ENCODE measurements at places on chromosomes 1 and 21. TPM values are rescaled to one million over a fixed set of nuclear protein-coding genes. Genes with fewer than 3 reads are reported as not detected.

DNA sequence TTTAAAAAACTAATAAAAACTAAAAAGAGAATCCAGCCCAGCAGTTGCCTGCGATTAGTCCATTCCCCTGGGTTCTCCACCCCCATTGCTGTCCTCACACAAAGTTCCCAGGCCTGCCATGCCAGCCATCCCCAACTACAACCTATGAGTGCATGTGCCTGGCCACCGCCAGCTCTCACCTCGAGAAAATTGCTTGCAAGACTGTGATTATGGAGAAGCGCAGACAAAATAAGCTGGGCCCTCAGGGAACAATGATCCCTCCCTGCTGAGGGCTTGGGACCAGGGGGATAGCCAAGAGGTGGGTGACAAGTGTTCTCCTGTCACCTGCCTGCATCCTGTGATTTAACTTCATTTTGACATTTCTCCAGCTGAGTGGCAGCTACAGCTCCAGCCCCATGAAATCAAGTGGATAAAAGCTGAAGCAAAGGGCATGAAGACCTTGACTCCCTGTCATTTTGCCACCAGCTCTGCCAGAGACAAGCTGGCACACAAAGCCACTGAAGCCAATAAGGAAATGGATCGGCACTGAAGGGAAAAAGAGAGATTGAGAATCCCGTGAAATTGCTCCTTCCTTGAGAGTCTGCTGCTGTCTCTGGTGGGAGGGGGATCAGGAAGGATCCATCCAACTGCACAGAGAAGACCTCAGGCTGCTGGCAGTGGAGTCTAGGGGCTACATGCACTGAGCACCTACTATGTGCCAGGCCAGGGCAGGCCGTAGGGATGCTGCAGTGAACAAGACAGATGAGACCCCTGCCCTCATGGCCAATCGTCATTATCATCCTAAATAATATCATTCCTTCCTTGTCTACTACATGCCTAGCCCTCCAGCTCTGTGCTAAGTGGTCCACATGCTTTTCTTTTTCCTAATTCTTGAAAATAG, 40.7 kb downstream of the MATN1 start:
- DNase-seq = no peak

GRCh38 chr1:159835356-159835755, 8.7 kb downstream of the SLAMF8 start:
- no peak for DNase-seq

- no peak for DNase-seq
Observed at GRCh38 chr1:245480393-245481120, 325.8 kb downstream of the KIF26B start.

DNA sequence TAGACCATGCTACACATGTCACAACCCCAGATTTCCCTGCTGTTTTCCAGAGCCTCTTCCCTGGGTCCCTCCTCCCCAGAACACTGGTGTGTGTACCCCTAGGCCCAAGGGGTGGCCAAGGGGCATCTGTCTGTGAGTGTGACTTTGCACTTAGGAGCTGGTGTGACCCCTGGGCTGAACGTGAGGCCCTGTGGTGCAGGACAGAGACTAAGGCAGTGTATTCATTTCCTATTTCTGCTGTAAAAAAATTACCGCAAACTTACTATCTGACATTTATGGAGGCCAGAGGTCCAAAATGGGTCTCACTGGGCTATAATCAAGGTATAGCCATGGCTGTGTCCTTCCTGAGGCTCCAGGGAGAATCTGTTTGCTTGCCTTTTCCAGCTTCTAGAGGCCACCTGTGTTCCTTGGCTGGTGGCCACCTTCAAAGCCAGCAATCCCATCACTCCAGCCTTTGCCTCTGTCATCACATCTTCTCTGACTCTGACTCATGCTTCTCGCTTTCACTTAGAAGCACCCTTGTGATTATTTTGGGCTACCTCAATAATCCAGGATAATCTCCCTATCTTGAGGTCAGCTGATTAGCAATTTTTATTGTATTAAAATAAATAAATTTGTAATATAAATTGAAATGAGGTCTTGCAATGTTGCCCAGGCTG, 24.0 kb upstream of the ELOA start:
- no peak for DNase-seq

GRCh38 chr1:186648613-186649012, 31.6 kb downstream of the PTGS2 start:
- DNase-seq = no peak

DNA sequence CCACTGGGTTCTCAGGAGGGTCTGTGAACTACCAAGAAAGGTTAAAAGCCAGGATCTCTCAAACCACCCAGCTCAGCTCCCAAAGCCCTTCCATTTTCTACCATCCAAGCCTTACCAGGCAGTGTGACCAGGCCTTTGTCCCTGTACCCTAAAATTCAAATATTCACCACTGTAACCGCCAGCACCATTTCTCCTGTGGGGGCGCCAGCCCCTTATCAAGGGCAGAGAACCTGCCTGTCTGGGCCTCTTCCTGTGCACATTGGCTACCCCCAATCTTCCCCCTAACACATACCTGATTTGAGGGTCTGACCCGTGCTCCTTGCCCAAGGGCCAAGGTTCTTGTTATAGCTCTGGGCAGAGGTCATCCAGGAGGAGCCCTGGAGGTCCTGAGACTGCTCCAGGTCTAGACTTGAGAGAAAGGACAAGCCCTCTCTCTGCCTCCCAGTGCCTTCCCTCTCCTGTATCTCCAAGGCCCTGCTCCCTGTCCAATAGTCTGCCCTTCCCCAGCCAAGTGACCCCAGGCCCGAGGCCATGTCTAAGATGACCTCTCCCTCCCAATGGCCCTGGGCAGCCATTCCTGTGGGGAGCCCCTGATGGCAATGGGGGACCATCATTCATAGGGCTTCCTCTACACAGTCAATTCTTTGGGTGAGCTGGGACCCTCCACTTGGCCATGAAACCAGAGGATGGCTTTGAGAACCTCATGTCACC, 78.5 kb downstream of the FHAD1 start:
- no peak for DNase-seq

GRCh38 chr1:105419030-105419429, 1637.4 kb upstream of the PRMT6 start:
- no peak for DNase-seq

The FAM167B gene
- 0.27 TPM for polyA plus RNA-seq

- peak; percentile 60 for DNase-seq
Observed at GRCh38 chr1:39214998-39215873, 10.7 kb downstream of the MACF1 start.

The KLF17 gene
- not detected for polyA plus RNA-seq

The ERICH3 gene
- polyA plus RNA-seq = not detected

The RNU1-3 gene
- polyA plus RNA-seq = not detected

DNA sequence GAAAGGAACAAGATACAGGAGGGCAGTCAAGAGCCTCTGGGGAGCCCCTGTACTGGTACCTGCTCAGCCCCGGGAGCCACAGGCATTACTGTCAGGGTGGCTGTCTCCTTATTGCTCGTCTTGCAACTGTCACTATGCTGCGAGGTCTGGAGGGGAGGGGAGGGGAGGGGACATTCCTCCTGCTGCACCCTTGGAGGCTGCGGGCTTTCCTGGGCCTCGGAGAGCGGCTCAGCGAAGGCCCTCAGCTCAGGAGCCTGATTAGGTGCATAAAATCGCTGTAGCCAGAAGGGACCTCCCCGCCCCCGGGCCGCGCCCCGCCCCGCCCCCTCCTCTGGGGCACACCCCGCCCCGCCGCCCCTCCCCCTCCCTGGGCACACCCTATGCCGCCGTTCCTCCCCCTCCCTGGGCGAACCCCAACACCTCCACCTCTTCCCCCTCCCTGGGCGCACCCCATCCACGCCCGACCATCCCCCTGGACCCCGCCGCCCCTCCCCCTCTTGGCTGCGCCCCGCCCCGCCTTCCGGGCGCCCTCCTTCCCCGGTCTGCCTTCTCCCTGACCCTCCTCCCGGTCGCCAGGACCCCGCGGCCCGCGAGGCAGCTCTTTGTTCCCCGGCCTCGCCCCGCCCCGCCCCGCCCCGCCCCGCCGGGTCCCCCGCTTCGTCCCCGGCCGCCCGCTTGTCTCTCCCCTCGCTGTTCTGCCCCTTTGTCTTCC, 35.5 kb downstream of the CACHD1 start:
- no peak for DNase-seq

DNA sequence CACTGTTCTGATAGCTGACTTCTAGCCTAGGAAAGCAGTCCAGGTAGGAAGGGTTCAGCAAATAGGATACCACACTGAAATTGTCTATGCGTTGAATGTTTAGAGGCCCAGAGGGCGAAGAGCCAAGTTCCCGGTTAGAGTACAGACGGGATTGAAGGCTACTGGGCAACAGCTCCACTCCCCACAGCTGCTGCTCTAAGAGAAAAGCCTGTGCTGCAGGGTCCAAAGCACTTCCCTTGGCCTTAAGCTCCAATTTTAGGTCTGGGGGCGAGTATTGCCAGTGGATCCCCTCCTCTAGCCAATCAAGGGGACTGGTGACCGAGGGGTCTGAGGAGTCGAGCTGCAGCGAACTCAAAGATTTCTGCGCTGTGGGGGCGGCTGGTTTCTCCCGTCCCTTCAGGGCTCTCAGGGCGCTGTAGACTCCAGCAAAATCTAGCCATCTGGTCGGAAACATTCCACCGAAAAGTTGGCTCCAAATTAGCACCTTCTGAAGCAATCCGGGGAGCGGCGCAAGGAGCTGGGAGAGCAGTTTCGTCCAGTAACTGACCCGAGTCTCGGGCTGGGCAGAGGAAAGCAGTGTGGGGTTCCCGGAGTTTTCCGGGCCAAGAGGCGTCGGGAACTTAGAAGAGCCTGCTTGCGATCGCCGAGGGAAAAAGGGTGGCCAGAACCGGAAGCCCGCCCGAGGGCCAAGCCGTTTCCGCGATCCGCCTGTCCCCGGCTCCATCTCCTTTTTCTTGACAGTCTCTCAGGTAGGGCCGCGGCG, 748 bp downstream of the PPP1R15B start:
- no peak for DNase-seq

GRCh38 chr1:109242387-109242786, 7.0 kb upstream of the CELSR2 start:
- DNase-seq = no peak

- no peak for DNase-seq
Observed at GRCh38 chr1:110430366-110430765, 20.6 kb upstream of the PROK1 start.

The SPOCD1 gene
- 2.8 TPM for polyA plus RNA-seq

- DNase-seq = no peak
Observed at GRCh38 chr1:240189386-240189989, 97.8 kb downstream of the FMN2 start.

All from foreskin keratinocyte (primary cell).